ENCODE measurements at places on chromosomes 5 and 9. TPM values are rescaled to one million over a fixed set of nuclear protein-coding genes. Genes with fewer than 3 reads are reported as not detected.

The BTNL8 gene
- not detected for total RNA-seq

The SHISAL2B gene
- not detected for total RNA-seq

The TMC1 gene
- total RNA-seq, result 0.82 TPM

The RGS14 gene
- total RNA-seq, result 9.8 TPM

The TRIM23 gene
- 6.9 TPM for total RNA-seq

The SLC9A3 gene
- 3.1 TPM for total RNA-seq

The LRRC19 gene
- not detected for total RNA-seq

The IL4 gene
- total RNA-seq, result not detected

Measured in glomerular endothelial cell (primary cell).